Progenitor cell of endocrine pancreas (in vitro differentiated cells): ENCODE measurements at places on chromosomes 3 and 15. TPM values are rescaled to one million over a fixed set of nuclear protein-coding genes. Genes with fewer than 3 reads are reported as not detected.
A peak's percentile ranks its signal among the peaks of the same experiment; 100 is the strongest.

- H3K4me3 ChIP-seq: no peak overlapping the region
- H3K36me3 ChIP-seq: no peaks in the 10 kb centered on the region
- peaks cover 12% of the 10 kb centered on the region for H3K27me3 ChIP-seq
Measured at GRCh38 chr15:85351965-85352364, 28.4 kb upstream of the AKAP13 start.

Gene PLA2G4D
- total RNA-seq: not detected in 2 replicates

DNA sequence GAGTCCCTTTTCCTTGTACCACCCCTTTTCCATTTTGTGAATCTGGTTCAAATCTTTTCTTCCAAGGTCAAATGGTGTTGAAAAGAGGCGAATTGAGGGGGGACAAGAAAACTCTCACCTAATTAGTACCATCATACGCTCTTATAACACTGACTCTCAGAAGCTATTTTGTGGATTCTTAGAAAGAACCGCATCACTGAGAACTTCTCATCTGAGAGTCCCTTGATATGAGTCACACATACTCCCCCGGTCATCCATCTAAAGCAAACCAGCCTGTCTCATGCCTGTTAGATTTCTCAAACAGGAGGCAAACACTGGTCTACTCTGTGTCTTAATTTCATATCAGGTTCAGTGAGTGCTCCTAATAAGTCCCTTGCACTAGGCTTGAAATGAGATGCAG is 76.5 kb upstream of the SPRED1 start:
- no peaks in the 10 kb centered on the region for H3K36me3 ChIP-seq
- no peak overlapping the region for H3K4me3 ChIP-seq

GRCh38 chr3:195128255-195129071 is 142.5 kb downstream of the XXYLT1 start:
- peaks cover 6% of the 10 kb centered on the region for H3K4me1 ChIP-seq
- no peak for DNase-seq
- H3K4me3 ChIP-seq: no peak overlapping the region
- H3K36me3 ChIP-seq: no peaks in the 10 kb centered on the region
- no peaks in the 10 kb centered on the region for H3K27me3 ChIP-seq
- H3K27ac ChIP-seq: no peak overlapping the region

- H3K27me3 ChIP-seq: no peaks in the 10 kb centered on the region
- no peak for DNase-seq
- peaks cover 3% of the 10 kb centered on the region for H3K36me3 ChIP-seq
- peaks cover 15% of the 10 kb centered on the region for H3K4me1 ChIP-seq
Measured at GRCh38 chr3:152399374-152399773, 130.6 kb downstream of the MBNL1 start.

GRCh38 chr15:50810128-50810527 is 44.6 kb upstream of the SPPL2A start:
- no peak overlapping the region for H3K4me3 ChIP-seq
- DNase-seq: no peak
- no peak overlapping the region for H3K27ac ChIP-seq
- no peaks in the 10 kb centered on the region for H3K36me3 ChIP-seq
- no peaks in the 10 kb centered on the region for H3K27me3 ChIP-seq

Gene SLC12A1
- total RNA-seq: 0.16 TPM in 1 of 2 replicates, not detected in the other

DNA sequence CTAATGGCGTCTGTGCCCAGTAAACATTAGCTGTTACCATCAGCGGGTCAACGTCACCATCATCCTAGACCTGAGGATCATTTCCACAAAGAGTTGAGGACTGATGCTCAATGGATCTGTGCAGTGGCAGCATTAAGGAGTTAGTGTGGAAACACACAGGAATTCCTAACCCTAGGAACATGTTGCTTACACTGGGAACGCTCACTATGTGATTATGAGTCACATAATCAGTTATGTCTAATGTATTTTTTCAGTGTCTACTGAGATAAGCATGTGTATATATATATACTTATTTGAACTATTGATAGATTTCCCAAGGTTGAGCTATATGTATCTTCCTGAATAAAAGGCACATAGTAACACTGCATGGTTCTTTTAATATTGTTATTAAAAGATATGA is 19.0 kb downstream of the ARNT2 start:
- H3K27me3 ChIP-seq: no peaks in the 10 kb centered on the region
- H3K27ac ChIP-seq: no peak overlapping the region
- DNase-seq: no peak
- no peaks in the 10 kb centered on the region for H3K36me3 ChIP-seq
- H3K4me1 ChIP-seq: peaks cover 3% of the 10 kb centered on the region

Gene ZNF860
- 2.1 and 2.2 TPM in 2 replicates for total RNA-seq

GRCh38 chr15:75694241-75695182 is 18.1 kb downstream of the CSPG4 start:
- no peaks in the 10 kb centered on the region for H3K36me3 ChIP-seq
- DNase-seq: peak; percentile 55
- H3K27ac ChIP-seq: peak overlapping the region; percentile 73
- H3K4me3 ChIP-seq: no peak overlapping the region
- H3K27me3 ChIP-seq: peaks cover 17% of the 10 kb centered on the region
- peaks cover 8% of the 10 kb centered on the region for H3K4me1 ChIP-seq

Gene AGBL1
- total RNA-seq: not detected in 2 replicates

DNA sequence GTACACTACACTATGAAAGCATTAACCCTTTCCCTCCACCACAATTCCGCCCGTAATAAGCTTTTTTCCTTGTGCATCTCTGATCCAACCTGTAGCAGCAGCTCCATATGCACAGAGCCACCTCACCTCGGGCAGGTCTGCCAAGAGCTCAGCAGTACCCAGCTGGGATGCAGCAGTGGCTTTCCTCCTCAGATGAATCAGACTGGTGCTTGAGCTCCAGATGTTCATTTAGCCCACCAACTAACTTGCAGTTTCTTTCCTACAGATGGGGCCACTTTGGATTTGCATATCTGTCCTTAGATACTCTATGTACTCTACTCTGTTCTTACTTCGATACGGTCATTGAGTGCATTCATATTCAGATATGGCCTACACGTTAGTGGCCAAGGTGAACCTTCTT is 14.8 kb upstream of the FSIP1 start:
- peaks cover 6% of the 10 kb centered on the region for H3K4me1 ChIP-seq
- DNase-seq: no peak
- H3K4me3 ChIP-seq: no peak overlapping the region
- no peak overlapping the region for H3K27ac ChIP-seq

DNA sequence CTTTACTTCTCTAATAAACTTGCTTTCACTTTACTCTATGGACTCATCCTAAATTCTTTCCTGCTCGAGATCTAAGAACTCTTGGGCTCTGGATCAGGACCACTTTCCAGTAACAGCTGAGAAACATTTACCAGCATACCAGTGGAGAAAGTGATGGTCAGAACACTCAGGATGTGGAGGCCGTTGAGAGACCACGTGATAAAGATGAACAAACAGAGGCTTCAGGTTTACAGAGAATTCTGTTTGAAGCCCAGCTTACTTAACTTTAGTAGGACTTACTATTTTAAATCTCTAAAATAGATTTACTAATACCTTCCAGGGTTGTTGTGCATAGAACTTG is 57.0 kb downstream of the FRMD4B start:
- peaks cover 1% of the 10 kb centered on the region for H3K4me1 ChIP-seq
- no peak overlapping the region for H3K27ac ChIP-seq
- DNase-seq: no peak
- no peaks in the 10 kb centered on the region for H3K27me3 ChIP-seq

DNA sequence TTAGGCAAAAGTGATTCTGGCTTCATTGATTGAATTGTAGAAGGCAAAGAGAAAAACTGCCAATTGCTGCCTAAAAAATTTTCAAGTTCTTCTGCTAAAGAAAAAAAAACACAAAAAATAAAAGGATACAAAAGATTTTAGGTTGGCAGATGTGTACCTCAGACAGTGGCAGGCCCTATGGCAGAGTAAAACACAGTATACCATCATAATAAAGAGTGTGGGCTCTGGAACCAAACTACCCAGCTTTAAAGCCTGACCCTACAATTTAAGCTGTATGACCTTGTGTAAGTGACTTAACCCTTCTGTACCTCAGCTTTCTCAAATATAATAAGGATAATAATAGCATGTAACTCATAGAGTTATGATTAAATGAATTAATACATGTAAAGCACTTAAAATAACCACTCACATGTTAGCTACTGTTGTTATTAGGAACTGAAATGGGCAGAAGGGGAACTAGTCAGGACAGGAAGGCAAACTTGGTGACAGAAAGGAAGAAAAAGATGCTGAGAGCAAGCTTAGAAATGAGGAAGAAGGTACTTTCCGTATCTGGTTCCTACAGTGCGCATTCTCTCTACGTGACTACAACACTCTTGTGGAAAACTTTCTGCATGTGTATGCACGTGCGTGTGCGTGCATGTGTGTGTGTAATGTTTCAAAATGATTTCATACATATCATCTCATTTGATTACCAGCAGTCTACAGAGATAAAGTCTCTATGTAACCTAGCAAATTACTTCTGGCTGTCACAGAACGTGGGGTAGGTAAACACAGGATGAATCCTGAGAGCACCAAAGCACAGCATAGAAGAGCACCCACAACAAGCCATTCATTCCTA is 13.6 kb upstream of the GATM start:
- H3K4me3 ChIP-seq: no peak overlapping the region
- DNase-seq: no peak
- H3K27ac ChIP-seq: no peak overlapping the region
- H3K4me1 ChIP-seq: peaks cover 14% of the 10 kb centered on the region
- no peaks in the 10 kb centered on the region for H3K36me3 ChIP-seq

Gene AP3B2
- 13.2 and 14.4 TPM in 2 replicates for total RNA-seq

DNA sequence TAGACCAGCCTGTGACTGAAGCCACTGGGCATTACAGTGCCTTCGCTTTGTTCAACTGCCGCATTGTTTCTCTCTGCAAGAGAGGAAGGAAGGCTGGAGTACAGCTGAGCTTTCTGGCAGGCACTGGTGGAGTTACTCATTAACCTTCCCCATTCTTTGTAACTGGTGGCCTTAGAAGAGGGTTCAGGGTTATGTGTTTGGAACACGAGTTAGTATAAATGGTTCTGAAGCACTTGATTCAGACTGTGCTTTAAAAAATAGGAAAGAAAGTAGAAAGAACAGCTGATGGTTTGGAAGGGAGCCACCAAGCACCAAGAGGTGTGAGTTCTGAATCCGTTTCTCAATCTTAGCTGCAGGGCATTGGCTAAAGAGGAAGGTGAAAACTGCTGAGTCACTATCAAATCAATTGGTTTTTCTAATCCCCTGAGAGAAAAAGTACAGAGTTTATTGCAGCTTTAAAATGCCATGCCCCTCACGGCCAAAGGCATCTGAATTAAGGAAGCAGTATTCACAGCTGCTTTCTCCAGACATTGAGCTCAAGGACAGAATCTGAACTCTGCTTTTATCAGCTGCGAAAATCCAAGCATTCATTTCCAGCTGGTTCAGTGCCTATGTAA is 3.6 kb downstream of the HGD start:
- peaks cover 47% of the 10 kb centered on the region for H3K4me1 ChIP-seq
- no peaks in the 10 kb centered on the region for H3K27me3 ChIP-seq
- peak overlapping the region; percentile 97 for H3K27ac ChIP-seq
- peak; percentile 14 for DNase-seq
- peaks cover 17% of the 10 kb centered on the region for H3K36me3 ChIP-seq

DNA sequence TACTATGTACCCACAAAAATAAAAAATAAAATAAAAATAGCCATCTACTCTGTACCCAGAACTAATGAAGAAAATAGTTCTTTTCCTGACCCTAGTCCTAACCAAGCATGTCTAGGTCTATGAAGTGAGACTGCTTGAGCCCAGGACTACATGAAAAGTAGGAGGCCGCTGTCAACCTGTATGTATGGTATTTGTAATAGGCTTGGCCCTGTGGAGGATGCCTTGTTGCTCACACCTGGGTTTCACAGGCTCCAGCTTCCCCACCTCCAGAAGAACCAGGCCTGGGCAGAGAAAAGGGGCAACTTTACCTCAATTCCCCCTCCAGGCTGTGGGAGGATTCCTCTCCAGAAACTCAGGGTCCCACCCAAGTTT is 6.8 kb upstream of the PKM start:
- H3K4me3 ChIP-seq: no peak overlapping the region
- H3K4me1 ChIP-seq: peaks cover 3% of the 10 kb centered on the region
- no peaks in the 10 kb centered on the region for H3K27me3 ChIP-seq
- no peak for DNase-seq
- peaks cover 23% of the 10 kb centered on the region for H3K36me3 ChIP-seq
- no peak overlapping the region for H3K27ac ChIP-seq

Gene KNL1
- total RNA-seq: 11.7 and 12.1 TPM in 2 replicates

- no peaks in the 10 kb centered on the region for H3K4me1 ChIP-seq
- DNase-seq: no peak
- no peaks in the 10 kb centered on the region for H3K36me3 ChIP-seq
- H3K27ac ChIP-seq: no peak overlapping the region
- H3K4me3 ChIP-seq: no peak overlapping the region
Measured at GRCh38 chr3:18687286-18687685, 262.1 kb upstream of the SATB1 start.

GRCh38 chr3:54817628-54818027 is 110.2 kb downstream of the LRTM1 start:
- H3K27ac ChIP-seq: no peak overlapping the region
- peaks cover 6% of the 10 kb centered on the region for H3K4me1 ChIP-seq
- H3K36me3 ChIP-seq: no peaks in the 10 kb centered on the region
- H3K4me3 ChIP-seq: no peak overlapping the region
- H3K27me3 ChIP-seq: peaks cover 3% of the 10 kb centered on the region

Gene MRPL3
- total RNA-seq: 83.8 and 90.4 TPM in 2 replicates

- H3K36me3 ChIP-seq: no peaks in the 10 kb centered on the region
- H3K4me1 ChIP-seq: no peaks in the 10 kb centered on the region
- H3K4me3 ChIP-seq: no peak overlapping the region
- no peak overlapping the region for H3K27ac ChIP-seq
Measured at GRCh38 chr3:62041681-62042080, 331.7 kb downstream of the FEZF2 start.

Gene CPN2
- total RNA-seq: not detected in 2 replicates

- no peaks in the 10 kb centered on the region for H3K36me3 ChIP-seq
- no peaks in the 10 kb centered on the region for H3K4me1 ChIP-seq
- H3K4me3 ChIP-seq: no peak overlapping the region
- no peaks in the 10 kb centered on the region for H3K27me3 ChIP-seq
Measured at GRCh38 chr15:100941536-100941935, 22.4 kb downstream of the LRRK1 start.

GRCh38 chr3:184382326-184383032 is 2.6 kb downstream of the CHRD start:
- H3K27ac ChIP-seq: no peak overlapping the region
- DNase-seq: no peak
- H3K4me1 ChIP-seq: peaks cover 17% of the 10 kb centered on the region
- no peak overlapping the region for H3K4me3 ChIP-seq
- H3K36me3 ChIP-seq: no peaks in the 10 kb centered on the region

DNA sequence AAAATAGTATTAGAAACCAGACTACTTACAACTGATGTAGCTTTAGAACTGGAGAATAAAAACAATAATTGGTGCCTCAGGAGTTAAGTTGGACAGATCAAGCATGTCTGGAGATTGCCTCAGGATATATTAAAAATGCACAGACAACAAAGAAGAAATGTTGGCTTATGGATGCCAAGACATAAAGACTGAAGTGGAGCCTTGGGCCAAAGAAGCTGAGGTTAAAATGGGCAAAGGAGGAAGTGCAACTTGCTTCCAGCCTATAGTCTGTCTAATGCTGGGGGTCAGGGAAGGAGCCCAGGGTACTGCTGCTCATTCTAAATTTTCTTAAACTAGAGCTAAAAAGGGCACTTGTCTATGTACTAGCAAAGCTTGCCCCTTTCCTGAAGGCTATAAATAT is 77.5 kb downstream of the ESYT3 start:
- H3K4me3 ChIP-seq: no peak overlapping the region
- no peaks in the 10 kb centered on the region for H3K4me1 ChIP-seq
- H3K27me3 ChIP-seq: no peaks in the 10 kb centered on the region
- DNase-seq: no peak
- peaks cover 14% of the 10 kb centered on the region for H3K36me3 ChIP-seq
